K562 (cell line): ENCODE measurements at places on chromosomes 1 and 21.

DNA sequence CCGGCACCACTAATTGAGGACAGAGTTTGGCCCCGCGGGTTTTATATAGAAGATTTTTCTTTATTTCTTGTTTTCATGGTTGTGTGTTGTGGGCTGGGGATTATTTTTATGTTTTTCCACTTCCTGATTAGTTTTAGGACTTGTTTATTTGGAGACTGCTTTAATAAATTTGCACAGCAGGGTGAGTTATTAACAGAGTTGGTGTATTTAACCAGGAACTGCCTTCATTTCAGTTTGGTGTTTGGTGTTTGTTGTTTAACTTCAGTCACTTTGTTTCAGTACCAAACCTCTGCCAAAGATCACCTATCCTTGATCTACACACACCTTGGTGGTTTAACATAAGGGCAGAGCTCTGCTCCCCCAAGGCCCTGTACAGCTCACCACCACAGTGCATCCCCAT lies 103.5 kb upstream of the LMO4 start:
- no peak for DNase-seq

DNA sequence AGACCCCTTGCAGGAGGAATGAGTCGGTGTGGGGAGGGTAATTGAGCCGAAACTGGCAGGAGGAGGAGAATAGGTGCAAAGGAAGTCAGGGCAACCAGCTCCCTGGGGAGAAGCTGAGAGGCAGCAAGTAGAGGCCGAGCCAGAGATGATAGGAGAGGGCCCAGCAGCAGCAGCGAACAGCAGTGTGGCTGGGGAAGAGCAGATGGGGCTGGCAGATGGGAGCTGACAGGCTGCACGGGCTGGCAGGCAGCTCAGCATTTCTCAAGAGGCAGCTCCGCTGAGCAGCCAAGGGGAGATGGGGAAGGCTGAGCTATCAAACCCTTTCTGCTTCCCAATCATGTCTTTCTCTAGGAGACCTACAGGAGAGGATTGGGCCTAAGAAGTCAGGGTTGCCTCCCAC lies 158.2 kb downstream of the TRIM33 start:
- no peak for DNase-seq

GRCh38 chr1:64929221-64929620 lies 37.1 kb downstream of the JAK1 start:
- DNase-seq = no peak

DNA sequence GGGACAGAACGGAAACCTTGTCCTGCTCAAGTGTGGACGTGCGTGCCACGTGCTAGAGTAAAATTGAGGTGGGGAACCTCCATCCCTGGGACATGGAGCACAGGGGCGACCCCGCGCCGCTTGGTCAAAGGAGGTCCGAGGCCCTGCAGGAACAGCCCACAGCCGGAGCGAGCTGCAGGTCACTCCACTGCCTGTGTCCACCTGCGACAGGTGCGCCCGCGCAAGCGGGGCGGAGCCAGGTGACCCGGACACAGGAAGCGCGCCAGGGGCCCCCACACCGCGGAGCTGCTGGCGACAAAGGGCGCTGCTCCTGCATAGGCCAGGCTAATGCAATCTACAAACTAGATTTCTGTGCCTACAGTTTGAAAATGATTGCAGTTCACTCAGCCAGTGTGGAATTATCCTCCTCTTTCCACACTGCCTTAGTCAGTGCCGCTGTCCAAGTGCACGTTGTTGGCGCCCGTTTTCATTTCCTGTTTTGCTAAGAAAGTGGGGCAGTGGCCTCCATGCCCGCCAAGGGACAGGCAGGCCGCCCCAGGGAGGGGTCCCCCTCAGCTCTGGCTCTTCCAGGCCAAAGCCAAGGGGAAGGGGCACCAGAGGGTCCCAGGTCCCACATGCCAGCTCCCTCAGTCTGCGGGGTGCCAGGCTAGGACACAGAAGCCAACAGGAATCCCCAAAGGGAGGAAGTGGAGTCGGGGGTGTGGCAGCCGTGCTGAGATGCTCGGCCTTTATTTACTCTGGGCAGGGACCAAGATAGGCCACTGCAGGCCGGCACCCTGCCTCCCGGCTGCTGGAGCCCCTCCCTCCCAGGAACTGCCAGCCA lies 4.3 kb upstream of the NADK start:
- peak; percentile 61 for DNase-seq

- DNase-seq = no peak
Observed at GRCh38 chr1:3640121-3640837, 9.6 kb downstream of the WRAP73 start.

DNA sequence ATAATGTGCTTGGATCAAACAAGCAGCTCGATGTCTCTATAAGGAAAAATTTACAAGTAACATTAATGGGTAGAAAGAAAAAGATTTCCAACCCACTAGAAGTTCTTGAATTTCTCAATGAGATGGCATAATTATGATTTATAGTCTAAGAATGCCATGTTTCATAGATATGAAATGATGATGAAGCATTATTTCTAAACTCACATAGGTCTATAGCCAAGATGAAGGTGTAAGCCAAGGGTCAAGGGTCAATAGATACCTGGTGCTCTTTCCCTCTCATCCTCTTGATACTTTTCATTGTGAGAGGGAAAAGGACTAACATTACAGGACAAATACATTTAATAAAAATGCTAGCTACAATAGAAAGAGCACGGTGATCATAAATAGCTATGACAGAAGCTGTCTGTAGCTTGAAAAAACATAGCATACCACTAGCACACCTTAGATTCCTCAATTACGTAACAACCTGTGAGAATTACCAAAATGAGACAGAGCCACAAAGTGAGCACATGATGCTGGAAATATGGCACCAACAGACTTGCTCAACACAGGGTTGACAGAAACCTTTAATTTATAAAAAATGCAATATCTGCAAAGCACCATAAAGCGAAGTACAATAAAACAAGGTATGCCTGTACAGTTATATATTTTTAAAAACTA lies 26.3 kb upstream of the F13B start:
- DNase-seq = no peak

GRCh38 chr21:17585875-17586450 lies 26.7 kb downstream of the BTG3 start:
- peak; percentile 19 for DNase-seq

GRCh38 chr21:32463367-32463766 lies 50.9 kb downstream of the EVA1C start:
- no peak for DNase-seq

- DNase-seq = no peak
Observed at GRCh38 chr1:234656944-234657654, 47.1 kb upstream of the IRF2BP2 start.

- peak; percentile 70 for DNase-seq
Observed at GRCh38 chr1:39398278-39399021, 93.0 kb upstream of the BMP8A start.

DNA sequence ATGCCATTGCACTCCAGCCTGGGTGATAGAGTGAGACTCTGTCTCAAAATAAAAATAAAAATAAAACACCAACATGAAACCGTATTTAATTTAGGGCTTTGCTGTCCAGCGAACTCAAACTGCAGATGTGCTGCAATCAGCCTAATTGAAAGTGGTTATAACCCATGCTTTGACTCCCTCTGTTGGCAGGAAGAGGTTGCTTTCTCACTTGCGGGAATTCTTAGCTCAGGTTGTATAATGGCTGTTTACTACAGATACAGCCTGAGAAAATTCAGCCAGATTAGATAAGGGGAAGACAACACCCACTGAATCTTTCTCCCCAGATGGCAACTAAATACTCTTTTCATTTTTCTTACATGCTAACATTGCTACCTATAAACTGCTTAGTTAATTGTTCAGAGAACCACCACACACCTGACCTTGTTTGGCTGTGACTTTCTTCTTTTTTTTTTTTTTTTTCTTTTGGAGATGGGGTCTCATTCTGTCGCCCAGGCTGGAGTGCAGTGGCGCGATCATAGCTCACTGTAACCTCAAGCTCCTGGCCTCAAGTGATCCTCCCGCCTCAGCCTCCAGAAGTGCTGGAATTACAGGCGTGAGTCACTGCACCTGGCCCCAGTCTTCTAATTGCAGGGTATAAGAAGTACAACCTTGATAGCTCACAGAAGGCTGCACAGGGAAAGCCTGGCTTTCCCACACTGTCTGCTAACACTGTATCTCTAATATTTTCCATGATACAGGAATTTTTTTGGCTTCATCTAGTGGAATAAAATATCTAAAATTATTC lies 34.6 kb downstream of the DNTTIP2 start:
- peak; percentile 67 for DNase-seq

GRCh38 chr1:247357052-247357780 lies 25.5 kb upstream of the ZNF496 start:
- DNase-seq = no peak

- DNase-seq = no peak
Observed at GRCh38 chr1:214174508-214175199, 106.3 kb upstream of the SMYD2 start.

DNA sequence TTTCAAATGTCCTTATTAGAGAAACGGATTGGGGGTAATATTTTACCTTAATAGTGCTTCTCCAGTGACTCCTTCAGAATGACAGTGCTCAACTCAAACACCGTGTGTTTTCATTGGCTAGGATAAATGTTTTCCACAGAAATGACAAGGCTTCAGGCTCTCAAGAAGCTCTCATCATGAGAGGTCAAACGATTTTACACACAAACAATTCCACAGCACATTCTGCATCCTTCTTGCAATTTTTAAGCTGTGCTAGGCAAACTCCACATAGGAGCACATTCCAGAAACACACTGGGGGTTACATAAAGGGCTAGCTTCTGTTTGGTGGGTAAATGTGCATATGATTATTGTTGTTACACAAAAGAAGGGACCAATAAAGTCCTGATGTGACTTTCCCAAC lies 75.5 kb upstream of the IPO9 start:
- DNase-seq = no peak

GRCh38 chr1:119188926-119189325 lies 48.5 kb upstream of the WARS2 start:
- DNase-seq = no peak
